ENCODE measurements at places on chromosomes 2 and 18.

DNA sequence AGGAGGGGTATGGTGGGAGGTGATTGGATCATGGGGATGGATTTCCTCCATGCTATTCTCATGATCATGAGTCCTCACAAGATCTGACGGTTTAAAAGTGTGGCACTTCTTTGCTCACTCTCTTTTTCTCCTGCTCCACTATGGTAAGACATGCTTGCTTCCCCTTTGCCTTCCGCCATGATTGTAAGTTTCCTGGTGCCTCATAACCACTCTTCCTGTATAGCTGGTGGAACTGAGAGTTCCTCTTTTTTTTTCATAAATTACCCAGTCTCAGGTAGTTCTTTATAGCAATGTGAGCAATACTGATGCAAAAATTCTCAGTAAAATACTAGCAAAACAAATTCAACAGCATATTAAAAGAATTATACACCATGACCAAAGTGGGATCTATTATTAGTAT lies 728.5 kb upstream of the SLC8A1 start:
- no peak for DNase-seq

- no peak for DNase-seq
Measured at GRCh38 chr2:187547353-187547979, 6.8 kb downstream of the TFPI start.

GRCh38 chr2:62415518-62415917 lies 90.5 kb downstream of the TMEM17 start:
- no peak for DNase-seq

GRCh38 chr2:127629637-127630036 lies 16.3 kb upstream of the GPR17 start:
- DNase-seq = no peak

DNA sequence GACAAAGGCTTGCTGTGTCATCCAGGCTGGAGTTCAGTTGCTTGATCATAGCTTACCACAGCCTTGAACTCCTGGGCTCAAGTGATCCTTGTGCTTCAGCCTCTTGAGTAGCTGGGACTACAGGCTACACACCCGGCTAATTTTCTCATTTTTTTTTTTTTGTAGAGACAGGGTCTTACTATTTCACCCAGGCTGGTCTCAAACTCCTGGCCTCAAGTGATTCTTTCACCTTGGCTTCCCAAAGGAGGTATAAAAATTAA lies 178.0 kb downstream of the MTCL1 start:
- no peak for DNase-seq

DNA sequence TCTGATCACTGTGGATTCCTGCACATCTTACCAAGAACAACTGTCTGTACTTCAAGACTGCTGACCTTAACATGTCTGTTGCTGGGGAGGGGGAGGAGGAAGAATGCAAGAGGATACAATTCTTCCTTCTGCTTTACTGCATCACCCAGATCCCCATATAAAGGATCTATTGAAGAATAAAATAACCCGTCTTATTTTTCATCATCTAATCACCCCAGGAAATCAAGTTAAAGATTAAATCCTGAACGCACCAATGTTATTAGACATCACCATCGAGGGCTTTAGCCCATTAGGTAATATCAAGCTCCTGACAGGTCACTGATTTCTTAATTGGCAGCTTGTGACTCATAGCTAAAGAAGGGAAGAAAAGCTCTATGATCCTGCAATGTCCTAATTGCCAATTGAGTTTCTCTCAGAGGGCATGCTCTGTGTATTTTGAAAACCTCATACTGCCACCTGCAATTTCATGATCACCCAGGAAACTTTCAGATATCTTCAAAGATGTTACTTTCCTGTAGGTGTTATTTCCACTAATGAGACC lies 75.4 kb upstream of the KCNE4 start:
- no peak for DNase-seq

DNA sequence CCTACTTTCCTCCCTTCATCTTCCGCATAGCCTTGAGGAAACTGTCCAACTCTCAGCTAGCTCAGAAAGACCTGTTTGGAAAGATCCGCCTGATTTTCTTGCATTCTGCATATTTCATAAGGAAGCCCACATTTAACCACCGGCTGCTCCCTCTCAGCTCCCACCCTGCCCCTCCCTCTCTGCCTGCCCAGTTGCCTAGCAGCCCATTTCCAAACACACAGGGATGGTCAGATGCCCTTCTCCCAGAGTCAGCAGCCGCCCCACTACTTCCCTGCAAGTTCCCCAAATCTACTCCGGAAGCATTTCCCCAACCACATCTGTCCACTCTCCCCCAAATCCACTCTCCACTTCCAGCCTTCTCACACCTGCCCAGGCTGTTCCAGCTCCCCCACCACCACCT lies 96.0 kb downstream of the TNS1 start:
- DNase-seq = no peak

GRCh38 chr2:239361311-239361642 lies 39.5 kb downstream of the HDAC4 start:
- DNase-seq = no peak

DNA sequence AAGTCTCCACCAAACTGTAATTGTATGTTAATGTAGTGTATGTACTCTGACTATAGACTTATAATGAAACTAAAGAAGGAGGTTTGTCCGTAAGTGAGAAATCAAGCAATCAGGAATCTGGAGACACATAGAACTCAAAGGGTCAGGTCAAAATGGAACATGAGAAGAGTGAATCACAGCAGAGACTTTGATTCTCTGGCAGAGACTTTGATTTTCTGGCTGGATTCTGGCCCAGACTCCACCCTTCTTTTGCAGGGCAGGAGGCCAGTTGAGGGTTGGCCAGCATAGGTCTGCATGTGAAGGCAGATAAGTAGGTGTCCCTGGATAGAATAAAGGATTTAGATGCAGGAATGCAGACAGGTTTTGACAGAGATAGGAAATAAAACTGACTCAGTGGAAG lies 11.0 kb upstream of the NCKAP5 start:
- DNase-seq = no peak

Measured in nephron progenitor cell (in vitro differentiated cells).